Stimulated activated CD4-positive, alpha-beta T cell treated with anti-CD3 and anti-CD28 coated beads, Interleukin-1b, Interleukin-23, amount 100 ng/mL, for 24 hours (primary cell): ENCODE measurements at places on chromosomes 4 and X.

DNA sequence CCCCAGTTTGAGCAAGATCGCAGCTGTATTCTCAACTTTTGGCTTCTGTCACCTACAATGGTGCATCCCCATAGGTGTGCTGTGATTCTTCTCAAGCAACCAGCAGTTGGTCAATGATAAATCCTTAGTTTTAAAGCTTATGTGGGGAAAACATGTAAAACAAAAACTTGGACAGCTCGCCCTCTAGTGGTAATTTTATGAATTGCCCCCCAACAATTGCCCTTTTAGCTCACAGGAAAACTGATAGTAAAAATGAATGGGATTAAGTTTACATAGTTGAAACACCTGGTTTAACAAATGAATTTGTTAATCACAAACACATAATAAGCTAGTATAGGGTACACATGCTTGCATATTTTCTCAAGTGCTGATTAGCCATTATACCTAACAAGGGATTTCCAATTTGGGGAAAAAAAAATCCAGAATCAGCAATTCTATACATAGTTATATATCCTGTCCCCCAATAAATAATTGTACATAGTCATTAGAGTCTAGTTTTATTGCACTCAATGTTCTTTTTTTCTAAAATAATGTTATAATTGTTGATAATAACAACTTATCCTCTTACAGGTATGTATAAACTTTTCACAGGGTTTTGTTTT is 30.1 kb downstream of the TEX13A start:
- DNase-seq, result no peak

GRCh38 chr4:113024388-113024787 is 25.1 kb upstream of the ANK2 start:
- DNase-seq, result no peak

GRCh38 chr4:6221851-6222760 is 21.8 kb upstream of the JAKMIP1 start:
- DNase-seq, result no peak

GRCh38 chr4:112704991-112705845 is 68.3 kb downstream of the LARP7 start:
- DNase-seq, result no peak

- DNase-seq, result no peak
Measured at GRCh38 chr4:102552781-102553180, 51.6 kb downstream of the NFKB1 start.
